ENCODE measurements at places on chromosomes 1 and 21.
A peak's percentile ranks its signal among the peaks of the same experiment; 100 is the strongest.

- DNase-seq, result peak; percentile 9
These were observed 26.7 kb downstream of the MIER1 start for GRCh38 chr1:66951513-66951912.

- no peak for DNase-seq
These were observed 13.5 kb upstream of the YRDC start for GRCh38 chr1:37821481-37821880.

GRCh38 chr1:66598670-66599069 is 64.7 kb downstream of the SGIP1 start:
- peak; percentile 65 for DNase-seq

- DNase-seq, result no peak
These were observed 45.3 kb downstream of the TTC39A start for GRCh38 chr1:51285055-51285454.

GRCh38 chr1:2632561-2633361 is at the start of gene MMEL1:
TSS of gene MMEL1 (minus strand) at chr1:2633016. CDS start at chr1:2629484, 3,532 bp downstream.
- DNase-seq, result no peak

DNA sequence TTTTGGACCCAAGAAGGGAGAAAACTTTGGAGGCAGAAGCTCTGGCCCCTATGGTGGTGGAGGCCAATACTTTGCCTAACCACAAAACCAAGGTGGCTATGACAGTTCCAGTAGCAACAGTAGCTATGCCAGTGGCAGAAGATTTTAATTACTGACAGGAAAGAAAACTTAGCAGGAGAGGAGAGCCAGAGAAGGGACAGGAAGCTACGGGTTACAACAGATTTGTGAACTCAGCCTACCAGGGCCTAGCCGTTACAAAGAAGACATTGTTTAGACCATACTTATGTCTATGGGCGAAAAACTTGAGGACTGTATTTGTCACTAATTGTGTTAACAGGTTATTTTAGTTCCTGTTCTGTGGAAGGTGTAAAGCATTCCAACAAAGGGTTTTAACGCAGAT is 10.4 kb upstream of the ACOT11 start:
- no peak for DNase-seq

DNA sequence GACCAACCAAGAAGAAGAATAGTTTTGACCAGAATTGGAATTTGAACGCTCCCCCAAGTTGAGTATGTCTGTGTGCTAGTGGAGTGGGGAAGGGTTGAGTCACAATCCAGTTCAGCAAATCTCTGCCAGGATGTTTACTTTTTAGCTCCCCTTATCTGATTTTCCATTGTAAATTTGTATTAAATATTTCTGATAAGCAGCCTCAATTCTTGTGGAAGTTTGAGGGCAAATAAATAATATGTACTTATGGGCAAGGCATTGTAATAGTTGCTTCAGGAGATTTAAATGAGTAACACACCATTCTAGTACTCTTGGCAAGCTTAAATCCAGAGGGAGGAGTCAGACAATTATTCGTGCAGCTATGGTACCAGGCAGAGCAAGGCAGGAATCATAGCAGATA is 14.4 kb downstream of the CXADR start:
- DNase-seq, result no peak

DNA sequence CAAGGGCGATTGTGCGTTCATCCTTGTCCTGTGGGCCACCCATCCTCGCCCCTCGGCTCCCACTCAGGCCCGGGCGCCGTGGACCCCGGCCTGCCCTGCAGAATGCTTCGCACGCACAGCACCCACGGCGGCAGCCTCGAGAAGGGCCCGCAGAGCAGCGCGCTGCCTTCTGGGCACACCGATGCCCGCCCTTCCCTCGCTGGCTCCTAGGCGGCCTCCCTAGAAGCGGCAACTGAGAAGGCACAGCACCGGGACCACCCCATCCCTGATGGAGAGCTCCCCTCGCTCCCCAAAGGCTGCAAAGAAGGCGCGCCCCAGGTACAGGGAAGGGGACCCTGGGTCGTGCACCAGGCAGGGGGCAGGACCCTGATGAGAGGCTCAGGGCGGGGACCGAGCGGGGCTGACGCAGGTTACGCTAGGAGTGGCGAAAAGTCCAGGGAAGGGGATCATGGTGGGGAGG is 971 bp downstream of the CAPZB start:
- DNase-seq, result peak; percentile 34

DNA sequence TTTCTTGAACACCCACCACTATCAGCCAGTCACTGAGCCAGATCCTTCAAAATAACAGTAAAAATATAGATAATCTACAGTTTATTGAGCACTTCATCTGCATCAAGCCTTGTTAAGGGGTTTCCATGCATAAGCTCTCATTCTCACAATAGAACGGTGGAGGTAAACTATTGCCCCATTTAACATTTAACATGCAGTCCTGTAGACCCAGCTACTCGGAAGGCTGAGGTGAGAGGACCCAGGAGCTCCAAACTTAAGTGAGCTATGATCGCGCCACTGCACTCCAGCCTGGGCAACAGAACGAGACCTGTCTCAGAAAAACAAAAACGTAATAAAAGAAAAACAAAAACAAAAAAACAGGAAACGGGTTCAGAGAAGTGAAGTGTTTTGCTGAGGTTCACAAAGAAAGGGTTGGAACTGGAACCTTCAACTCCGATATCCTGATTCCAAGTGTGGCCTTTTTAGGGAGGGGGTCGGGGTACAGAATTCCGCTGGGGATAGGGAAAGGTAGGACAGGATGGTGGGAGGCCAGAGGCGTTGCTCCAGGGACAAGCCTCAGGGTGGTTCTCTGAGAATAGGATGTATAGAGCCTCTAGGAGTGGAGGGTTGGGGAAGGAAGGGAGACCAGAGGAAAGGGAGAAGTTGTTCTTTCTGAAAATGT is 11.6 kb upstream of the SESN2 start:
- DNase-seq, result no peak

GRCh38 chr1:215064327-215064726 is 18.2 kb upstream of the KCNK2 start:
- no peak for DNase-seq

DNA sequence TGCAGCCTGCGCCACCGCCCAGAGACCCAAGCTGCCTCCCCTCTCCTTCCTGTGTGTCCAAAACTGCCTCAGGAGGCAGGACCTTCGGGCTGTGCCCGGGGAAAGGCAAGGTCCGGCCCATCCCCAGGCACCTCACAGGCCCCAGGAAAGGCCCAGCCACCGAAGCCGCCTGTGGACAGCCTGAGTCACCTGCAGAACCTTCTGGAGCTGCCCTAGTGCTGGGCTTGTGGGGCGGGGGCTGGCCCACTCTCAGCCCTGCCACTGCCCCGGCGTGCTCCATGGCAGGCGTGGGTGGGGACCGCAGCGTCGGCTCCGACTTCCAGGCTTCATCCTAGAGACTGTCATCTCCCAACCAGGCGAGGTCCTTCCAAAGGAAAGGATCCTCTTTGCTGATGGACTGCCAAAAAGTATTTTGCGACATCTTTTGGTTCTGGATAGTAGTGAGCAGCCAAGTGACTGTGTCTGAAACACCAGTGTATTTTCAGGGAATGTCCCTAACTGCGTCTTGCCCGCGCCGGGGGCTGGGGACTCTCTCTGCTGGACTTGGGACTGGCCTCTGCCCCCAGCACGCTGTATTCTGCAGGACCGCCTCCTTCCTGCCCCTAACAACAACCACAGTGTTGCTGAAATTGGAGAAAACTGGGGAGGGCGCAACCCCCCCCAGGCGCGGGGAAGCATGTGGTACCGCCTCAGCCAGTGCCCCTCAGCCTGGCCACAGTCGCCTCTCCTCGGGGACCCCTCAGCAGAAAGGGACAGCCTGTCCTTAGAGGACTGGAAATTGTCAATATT is 19.0 kb upstream of the CCDC27 start:
- DNase-seq, result no peak

GRCh38 chr1:99601709-99602403 is 44.1 kb upstream of the PALMD start:
- DNase-seq, result no peak

DNA sequence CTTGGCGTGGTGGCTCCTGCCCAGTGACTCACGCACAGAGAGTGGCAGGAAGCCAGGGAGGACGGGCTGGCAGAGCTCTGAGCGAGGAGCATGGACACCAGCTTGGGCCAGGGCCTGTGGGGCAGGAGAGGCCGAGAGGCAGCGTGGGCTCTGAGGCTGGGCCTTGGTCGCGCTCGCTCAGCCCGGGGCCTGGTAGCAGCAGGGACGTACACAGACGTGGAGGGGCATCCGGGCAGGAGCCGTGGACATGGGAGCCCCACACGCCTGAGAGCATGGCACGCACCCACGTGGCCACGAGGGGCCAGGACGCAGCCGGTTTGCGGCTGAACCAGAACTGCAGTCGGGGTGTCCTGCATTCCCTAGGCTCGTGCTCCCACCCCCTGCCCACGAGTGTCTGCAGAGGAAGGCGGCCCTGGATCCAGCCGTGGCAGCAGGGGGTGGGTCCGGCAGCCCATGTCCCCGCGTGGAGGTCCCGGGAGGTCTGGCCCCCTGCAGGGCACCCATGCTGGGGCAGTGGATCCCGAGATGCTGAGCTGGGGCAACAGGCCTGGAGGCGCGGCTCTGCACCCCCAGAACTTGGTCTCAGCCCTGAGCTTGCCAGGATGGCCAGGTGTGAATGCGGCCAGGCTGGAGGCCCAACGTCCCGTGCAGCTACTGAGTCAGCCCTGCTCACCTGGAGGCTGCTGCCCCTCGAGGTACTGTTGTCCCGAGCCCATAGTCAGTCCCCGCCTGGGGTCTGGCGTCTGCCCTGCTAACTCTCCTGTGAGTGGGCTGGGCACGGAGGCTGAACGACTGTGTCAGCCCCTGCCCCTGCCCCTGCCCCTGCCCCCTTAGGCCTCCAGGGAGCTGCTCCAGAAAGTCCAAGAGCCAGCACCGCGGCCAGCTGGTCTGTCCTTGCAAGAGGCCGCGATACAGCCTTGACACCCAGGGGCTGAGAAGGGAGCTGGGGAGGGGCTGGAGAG is 61.6 kb downstream of the SLX9 start:
- peak; percentile 91 for DNase-seq

DNA sequence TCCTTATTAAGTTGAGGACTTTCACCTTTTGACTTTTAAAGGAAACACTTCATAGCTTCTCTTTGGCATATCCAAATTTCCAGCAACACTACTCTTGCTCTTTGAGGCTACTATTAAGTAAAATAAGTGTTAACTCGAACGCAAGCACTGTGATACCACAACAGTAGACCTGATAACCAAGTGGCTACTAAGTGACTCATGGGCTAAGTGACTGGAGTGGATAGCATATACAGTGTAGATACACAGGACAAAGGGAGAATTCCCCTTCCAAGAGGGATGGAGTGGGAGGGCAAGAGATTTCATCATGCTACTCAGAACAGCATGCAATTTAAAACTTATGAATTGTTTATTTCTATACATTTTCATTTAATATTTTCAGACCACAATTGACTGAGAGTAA is 9.8 kb upstream of the KCNA3 start:
- DNase-seq, result no peak

- DNase-seq, result no peak
These were observed 92.8 kb downstream of the ETS2 start for GRCh38 chr21:38898422-38899096.

- DNase-seq, result no peak
These were observed 107.5 kb upstream of the SIM2 start for GRCh38 chr21:36591326-36591970.

- DNase-seq, result no peak
These were observed 198.7 kb downstream of the NPHP4 start for GRCh38 chr1:5793516-5793915.

DNA sequence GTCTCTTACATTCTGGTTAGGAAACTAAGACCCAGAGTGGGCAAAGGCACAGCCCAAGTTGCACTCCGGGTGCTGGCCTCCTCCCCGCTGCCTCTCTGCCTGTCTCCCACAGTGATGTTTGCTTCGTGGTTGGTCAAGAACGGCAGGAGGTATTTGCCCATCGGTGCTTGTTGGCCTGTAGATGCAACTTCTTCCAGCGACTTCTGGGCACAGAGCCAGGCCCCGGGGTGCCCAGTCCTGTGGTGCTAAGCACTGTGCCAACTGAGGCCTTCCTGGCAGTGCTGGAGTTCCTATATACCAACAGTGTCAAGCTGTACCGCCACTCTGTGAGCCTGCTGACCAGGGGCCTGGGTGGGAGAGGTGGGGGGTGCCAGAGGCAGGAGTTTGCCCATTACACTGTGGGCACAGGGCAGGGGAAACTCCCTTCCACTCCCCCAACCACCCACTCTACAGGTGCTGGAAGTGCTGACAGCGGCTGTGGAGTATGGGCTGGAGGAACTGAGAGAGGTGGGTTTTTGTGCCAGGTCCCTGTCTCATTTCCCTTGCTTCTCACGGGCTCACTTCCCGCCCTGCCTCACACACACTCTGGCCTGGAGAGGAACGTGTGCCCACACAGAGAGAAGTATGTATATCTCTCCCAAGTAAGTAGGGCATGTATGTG is 1.9 kb downstream of the BTBD19 start:
- peak; percentile 11 for DNase-seq

DNA sequence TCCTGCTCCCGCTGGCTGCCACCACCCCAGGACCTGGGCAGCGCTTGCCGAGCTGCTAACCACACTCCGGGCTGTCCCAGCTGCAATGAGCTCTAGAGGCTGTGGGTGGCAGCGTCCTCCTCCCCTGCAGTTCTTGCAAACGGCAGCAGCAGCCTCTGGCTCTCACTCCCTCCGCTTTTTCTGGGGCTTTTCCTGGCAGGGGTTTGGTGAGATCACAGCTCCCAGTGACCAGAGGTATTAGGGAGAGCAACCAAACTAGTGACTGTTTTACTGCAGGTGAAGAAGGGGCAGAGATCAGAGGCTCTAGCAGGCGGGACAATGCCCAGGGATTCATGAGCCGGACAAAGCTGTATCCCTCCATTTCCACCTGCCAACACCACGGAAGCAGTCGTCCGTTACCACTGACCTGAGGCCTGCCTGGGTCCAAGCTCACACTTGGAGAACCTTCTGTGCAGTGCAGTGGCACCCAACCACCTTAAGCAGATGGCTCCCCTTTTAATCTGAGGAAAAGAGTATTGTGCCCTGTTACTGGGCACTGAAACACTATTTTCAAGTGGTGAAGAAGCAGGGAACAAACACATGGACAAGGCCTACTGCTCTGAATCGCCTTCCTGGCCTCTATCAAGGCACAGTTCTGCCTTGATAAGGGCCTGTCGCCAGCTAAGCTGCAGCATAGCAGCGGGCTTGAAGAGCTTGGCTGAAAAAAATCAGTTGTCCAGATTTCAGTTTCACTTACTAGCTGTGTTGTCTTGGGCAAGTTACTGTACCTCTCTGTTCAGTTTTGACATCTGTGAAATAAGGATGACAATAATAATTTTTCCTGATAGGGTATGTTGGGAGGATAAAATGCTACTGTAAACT is at the start of gene F5:
Gene F5, minus strand, starts transcription at position 87 of the 861 bp plus-strand sequence. CDS start 95 bp downstream, outside the sequence.
- DNase-seq, result peak; percentile 85

GRCh38 chr1:229928767-229929166 is 138.3 kb upstream of the GALNT2 start:
- no peak for DNase-seq

- DNase-seq, result no peak
These were observed 5.7 kb downstream of the AGMAT start for GRCh38 chr1:15578921-15579682.

- no peak for DNase-seq
These were observed 10.9 kb upstream of the DMRTB1 start for GRCh38 chr1:53448241-53448841.

Data from AG20443 (cell line).